BJ (cell line): ENCODE measurements at places on chromosomes 1 and 21.

- no peak for DNase-seq
Observed at GRCh38 chr1:240004086-240004749, 87.5 kb upstream of the FMN2 start.

DNA sequence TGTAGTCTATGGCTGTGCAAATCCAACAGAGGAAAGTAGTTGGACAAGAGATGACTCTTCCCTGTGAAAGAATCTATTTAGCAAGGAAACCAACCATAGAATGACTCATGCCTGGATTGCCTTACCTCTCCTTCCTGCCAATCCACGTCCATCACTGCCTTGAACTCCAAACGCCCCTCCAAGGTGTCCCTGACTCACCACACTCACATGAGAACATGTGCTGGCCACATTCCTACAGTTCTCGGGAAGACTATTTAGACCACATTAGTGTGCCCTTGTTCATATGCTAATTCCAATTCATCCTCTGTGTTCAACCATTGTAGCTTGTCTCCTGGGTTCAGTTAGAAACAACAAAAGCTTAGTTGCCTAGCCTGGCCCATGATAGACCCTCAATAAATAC, 157.3 kb downstream of the SLC30A10 start:
- peak; percentile 55 for DNase-seq

DNA sequence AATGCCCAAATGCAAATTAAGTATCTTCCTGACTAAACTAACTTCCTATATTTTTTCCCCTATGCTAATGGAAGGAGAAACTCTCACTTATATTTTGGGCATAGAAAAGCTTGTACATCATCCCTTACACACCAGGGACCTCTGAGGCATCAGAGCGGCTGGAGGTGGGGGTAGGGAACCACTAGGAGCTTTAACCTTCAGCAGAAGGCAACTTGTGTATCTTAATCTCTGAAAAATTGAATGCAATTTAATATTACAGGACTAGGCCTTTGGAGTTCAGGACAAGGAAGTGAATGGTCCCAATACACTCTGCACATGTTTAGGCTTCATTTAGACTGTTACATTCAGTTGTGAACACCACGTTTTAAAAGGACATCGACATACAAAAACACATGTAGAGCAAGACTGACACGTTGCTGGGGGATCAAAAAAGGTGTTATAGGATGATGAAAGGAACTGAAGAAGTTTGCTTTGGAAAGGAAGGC, 85.9 kb downstream of the NAV1 start:
- DNase-seq: no peak

GRCh38 chr1:217327901-217328300, 303.0 kb downstream of the GPATCH2 start:
- DNase-seq: no peak

DNA sequence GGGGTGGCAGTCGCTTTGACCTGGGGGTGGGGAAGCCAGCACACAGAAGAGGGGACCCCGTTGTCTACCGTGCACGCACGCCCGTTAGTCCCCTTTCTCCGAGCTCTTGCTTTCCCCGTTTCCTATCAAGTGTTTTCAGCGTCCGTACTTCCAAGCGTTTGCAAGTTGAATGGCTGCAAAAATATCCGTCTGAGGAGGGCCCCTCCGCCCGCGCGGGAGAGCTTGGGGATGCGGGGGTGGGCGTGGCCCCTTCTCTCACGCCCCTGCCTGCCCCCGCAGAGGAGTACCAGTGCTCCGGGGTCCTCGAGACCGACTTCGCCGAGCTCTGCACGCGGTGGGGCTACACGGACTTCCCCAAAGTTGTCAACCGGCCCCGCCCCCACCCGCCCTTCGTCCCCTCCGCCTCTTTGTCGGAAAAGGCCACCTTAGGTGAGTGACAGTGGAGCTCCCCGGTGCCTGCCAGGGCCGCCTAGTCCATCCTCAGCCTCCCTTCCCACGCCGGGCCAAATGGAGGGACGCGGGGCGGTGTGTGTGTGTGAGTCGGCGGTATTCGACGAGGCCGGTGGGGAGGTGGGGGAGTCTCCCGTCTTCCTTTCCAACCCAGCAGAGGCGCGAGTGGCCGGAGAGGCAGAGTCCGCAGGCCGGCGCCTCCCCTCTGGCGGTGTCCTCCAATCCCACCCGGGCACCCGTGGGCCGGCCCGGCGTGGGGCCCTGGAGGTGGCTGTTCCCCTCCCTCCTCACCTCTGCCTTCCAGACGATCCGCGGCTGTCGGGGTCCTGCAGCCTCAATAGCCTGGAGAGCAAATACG, 3.4 kb downstream of the LRRC71 start:
- DNase-seq: no peak

- DNase-seq: no peak
Observed at GRCh38 chr1:222404710-222405109, 143.2 kb downstream of the HHIPL2 start.

DNA sequence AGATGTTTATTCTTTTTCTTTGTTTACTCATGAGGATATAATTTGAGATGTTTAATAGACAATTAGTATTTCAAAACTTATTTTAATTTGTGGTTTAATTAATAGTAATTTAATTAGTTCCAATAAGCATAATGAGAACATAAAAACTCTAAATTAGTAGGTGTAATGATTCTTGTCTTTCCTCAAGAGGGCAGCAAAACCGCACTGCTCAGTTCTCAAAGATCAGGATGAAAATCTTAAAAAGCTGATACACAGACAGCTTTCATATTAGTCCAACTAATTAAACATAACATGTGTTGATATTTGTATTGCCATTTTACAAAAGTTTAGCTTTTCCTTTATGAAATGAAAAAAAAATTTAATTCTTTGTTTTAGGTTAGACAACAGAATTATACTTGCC, 106.7 kb upstream of the C21orf91 start:
- DNase-seq: no peak
